CD4-positive, alpha-beta T cell treated with Interleukin-17A for 1 hour (primary cell): ENCODE measurements at places on chromosomes 6 and 20.

- no peak for DNase-seq
Measured at GRCh38 chr20:19745584-19745983, 12.5 kb upstream of the RIN2 start.

DNA sequence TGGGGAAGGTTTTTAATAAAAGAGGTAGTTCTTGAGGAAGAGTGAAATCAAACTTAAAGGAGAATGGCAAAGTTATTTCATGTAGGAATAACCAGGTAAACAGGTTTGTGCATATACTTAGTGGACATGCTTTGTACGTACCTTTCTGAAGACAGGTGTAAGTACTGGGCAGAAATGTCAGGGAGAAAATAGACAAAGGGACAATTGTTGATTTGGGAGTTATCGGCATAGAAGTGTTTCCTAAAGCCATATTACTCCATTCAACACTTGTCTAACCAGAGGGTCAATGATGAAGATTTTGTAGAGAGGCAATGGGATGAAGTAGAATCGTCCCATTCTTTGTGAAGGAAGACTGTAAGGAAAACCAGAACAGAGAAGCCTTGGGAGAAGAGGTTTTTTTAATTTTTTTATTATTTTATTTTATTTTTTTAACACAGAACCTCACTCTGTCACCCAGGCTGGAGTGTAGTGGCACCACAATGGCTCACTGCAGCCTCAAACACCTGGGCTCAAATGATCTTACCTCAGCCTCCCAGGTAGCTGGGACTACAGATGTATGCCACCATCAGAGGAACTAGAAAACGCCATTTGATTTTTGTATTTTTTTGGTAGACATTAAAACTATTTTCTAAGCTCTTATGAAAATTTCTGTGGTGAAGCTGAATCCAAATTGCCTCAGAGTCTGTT, 18.0 kb downstream of the SMAP1 start:
- DNase-seq: no peak

DNA sequence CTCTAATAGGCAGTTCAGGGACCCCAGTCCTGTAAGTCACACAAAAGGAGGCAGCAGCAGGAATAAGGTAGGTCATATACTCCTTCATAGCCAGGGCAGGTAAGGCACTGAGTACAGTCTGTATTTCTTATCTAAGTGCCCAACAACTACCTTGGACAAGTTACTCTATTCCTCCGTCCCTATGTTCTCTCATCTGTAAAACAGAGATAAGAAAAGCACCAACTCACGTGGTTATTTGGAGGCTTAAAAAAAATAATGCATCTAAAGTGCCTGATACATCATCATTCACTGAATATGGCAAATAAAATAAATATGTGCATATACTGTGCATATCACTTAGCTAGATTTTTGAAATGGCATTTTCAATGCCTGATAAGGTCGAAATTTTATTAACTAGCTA, 298.1 kb upstream of the CDYL start:
- no peak for DNase-seq

DNA sequence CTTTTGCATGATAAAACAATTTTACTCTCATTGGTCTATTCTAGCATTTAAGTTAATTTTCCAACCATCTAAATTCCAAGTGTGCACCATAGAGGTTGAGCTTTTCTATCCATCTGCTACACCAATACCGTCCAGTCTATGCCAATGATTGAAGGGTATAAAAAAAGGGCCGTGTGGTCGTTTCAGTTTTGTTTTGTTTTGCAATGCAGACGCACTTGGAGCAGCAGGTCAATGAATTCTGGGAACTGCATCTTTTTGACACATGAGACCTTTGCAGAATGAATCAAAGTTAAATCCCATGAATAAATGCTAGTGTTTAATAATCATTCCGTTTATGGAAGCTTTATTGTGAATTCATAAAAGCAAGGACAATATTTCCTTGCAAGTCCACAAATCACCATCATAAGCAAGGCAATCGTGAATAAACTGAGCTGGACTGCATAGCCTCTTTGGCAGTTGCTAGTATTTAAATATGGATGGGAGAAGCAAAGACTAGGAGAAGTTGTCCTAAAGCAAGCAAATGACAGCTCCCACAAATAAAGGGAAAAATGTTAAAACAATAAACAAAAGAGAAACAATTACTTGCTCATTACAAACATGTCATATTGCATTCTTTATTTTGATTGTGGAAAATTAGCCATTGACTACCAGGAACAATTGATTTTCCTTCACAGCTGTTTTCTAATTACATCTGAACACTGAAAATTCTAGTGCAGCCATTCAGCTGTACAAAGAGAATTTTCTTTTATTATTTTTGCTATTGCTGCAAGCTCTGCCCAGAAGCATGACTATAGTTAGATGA, 649.7 kb upstream of the GJE1 start:
- peak; percentile 31 for DNase-seq

- DNase-seq: no peak
Measured at GRCh38 chr20:33673114-33673409, 1.2 kb downstream of the NECAB3 start.

DNA sequence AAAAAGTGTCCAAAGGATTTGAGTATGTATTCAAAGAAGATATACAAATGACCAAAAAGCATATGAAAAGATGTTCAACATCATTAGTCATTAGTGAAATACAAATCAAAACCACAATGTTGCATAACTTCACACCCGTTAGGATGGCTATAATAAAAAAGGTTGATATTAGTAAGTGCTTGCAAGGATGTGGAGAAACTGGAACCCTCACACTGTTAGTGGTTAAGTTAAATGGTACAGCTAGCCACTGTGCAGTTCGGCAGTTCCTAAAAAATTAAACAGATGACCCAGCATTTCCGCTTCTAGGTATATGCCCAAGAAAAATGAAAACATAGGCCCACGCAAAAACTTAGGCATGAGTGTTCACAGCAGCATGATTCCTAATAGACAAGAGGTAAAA, 38.6 kb downstream of the IBTK start:
- no peak for DNase-seq

DNA sequence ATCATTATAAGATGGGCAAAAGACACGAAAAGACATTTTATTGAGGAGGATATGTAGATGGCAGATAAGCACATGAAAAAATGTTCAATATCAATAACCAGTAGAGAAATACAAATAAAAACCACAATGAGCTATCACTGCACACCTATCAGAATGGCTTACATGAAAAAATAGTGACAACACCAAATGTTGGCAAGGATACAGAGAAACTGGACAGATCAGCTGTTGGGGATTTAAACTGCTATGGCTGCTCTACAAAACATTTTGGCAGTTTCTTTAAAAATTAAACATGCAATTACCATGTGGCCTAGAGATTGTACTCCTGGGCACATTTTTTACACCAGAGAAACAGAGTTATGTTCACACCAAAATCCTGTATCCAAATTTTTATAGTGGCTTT, 172.7 kb upstream of the TENT5A start:
- DNase-seq: no peak

GRCh38 chr20:43102394-43102793, 87.3 kb downstream of the PTPRT start:
- no peak for DNase-seq

GRCh38 chr20:43046966-43047365, 142.7 kb downstream of the PTPRT start:
- no peak for DNase-seq

DNA sequence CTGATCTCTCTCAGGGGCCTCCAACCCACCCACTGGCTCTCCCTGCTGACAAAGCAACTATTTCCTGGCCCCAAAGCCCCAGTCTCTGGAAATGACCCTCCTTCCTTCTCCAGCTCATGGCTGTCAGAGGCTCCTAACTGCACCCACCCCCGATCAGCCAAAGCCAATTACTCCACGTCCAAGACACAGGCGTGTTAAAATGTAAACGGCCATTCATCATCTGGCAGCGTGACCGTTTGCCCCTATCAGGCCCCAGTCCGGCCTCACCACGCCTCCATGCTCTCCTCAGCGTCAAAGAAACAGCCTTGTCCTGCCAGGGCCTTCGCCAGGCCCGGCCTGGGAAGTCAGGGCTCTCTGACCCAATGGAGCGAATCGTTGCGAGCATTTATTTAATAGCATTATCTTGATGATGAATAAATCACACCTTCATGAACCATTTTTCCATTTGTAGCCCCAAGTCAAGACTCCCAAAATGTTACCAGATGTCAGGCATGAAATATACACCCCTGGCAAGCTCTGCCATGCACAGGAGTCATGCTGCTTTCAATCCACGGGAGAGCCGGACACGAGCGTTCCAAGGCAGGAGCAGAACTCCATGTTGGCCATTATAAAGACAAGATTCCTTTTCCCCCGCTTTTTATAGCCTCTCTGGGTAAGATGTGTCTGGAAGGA, 17.7 kb downstream of the RIPOR3 start:
- DNase-seq: no peak

- DNase-seq: no peak
Measured at GRCh38 chr20:16982091-16982726, 234.1 kb downstream of the OTOR start.

DNA sequence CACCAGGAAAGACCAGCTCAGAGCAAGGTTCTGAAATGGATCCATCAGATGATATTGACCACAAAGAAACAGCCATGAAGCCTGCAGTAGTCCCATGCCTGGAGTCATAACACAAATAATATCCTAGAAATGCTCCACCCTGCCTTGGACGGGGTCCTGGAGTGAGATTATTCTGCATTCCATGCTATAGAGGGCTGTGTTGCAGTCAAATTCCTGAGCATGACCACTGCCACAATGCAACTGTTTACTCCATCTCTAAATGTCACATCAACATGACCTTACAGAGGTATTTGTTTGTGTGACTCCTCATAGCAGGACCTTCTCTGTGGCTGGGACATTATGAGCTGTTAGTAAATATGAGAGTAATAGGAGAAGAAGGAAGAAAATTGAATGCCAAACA, 257.5 kb upstream of the TCF21 start:
- DNase-seq: no peak

DNA sequence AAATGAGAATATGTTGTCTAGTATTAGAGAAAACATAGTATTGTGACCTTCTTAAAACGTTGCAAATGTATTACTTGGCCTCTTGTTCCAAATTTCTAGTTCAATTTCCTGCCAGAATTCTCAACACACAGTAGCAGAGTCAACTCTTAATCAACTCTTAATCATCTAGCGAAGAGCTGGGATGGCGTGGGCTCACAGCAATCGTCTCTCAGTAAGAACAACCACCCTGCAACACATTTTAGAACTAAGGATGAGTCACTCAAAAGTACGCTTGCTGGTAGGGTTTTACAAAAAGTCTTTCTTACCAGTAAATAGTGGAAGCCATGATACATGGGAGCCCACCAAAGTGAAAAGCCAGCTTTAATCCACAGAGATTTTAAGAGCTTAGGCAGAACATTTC, 24.6 kb downstream of the GPR6 start:
- DNase-seq: no peak

- DNase-seq: no peak
Measured at GRCh38 chr6:1526398-1527072, 83.2 kb upstream of the FOXC1 start.

- no peak for DNase-seq
Measured at GRCh38 chr6:163352011-163352685, 62.4 kb upstream of the QKI start.

DNA sequence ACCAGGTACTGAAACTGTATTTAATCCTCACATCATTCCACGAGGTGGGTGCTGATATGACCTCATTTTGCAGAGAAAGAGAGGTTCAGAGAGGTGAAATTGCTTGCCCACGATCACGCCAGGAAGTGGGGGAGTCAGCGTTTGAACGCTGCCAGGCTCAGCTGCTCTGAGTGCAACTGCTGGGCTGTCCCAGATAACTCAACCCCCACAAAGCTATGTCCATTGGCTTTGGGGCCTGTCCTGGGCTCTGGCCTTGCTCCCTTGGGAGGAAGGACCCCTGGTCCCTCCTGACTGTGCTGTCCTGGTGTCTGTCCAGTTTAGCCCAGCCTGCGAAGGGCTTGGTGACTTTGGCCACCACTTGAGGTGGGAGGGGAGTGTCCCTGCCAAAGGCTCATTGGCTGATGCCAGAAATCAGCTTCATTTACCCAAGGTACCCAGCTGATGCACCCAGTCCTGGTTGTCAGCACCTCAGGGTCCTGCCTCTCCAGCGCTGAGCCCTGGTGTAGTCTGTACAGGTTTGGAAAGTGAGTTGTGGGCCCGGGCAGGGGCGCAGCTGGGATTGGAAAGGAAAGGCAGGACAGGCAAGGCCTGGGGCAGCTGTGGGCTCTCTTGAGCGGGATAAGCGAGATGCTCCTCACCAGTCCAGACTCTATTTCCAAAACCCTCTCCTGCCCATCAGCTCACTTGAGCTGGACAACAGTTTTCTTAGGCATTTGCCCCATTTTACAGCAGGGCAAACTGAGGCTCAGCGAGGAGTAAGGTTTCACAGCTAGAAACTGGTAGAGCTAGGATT, 38.5 kb downstream of the SUN5 start:
- DNase-seq: peak; percentile 54

- DNase-seq: no peak
Measured at GRCh38 chr6:19041906-19042305, 654.8 kb downstream of the RNF144B start.

DNA sequence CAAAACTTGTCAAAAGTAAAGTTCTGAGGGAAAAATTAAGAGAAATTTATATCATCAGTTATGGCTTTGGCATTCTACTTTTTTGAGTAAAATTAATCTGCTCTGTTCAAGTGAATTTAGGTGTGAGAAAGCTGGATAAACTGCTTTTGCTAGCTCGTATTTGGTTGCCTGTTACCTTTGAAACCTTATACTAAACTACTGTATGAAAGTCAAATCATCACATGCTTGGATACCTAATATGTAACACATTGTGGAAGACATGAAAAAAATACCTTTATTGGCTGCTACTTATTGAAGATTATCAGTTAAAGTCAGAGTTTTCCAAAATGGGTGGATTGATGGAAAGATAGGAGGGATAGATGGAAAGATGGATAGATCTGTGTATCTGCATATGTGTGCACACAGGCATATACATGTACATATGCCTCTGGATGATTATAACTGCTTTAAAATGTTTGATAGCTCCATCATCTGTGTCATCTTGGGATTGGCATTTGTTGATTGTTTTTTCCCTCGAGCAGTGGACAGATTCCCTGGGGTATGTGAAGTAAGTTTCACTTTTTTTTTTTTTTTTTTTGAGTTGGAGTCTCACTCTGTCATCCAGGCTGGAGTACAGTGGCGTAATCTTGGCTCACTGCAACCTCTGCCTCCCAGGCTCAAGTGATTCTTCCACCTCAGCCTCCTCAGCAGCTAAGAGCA, 24.3 kb downstream of the SCAF8 start:
- DNase-seq: no peak

DNA sequence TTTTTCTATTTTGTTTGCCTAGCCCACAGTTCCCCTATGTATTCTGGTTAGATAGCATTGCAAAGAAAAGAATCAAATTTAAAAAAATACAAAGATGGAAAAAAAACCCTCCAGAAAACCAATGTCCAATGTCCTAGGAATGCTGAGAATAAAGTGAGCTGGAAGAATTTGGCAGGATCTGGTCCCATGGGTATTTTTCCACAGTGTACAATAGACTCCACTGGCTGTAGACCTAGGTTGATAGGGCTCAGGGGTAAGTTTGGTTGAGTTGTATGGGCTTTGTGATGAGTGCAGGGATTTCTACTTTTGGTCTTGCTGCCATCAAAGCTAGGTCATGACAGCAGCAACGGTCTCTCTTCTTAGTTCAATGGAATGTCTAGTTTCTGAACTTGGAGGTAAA, 41.5 kb downstream of the SLC22A2 start:
- no peak for DNase-seq
